ENCODE measurements at places on chromosomes 7 and 10. TPM values are rescaled to one million over a fixed set of nuclear protein-coding genes. Genes with fewer than 3 reads are reported as not detected.

DNA sequence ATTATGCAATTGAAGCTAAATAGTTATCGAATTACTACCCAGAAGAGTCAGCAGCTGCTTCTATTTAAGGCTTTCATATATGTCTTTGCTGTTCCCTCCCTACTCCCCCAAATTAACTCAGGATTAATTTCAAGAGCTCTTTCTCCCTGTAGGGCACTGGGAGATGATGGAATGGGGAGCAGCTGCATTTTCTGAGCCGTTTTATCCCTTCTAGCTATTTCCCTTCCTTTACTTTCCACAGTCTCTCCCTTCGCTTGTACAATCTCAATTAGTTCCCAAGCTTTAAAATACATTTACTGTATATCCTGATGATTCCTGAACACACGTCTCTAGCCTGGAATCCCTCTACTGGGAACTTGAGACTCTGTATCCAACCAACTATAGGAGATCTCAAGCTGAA lies 19.8 kb upstream of the TSPAN12 start:
- H3K36me3 ChIP-seq, result no peaks in the 10 kb centered on the region
- H3K27ac ChIP-seq, result no peak overlapping the region
- DNase-seq, result no peak
- H3K4me1 ChIP-seq, result no peaks in the 10 kb centered on the region
- no peak overlapping the region for H3K4me3 ChIP-seq

DNA sequence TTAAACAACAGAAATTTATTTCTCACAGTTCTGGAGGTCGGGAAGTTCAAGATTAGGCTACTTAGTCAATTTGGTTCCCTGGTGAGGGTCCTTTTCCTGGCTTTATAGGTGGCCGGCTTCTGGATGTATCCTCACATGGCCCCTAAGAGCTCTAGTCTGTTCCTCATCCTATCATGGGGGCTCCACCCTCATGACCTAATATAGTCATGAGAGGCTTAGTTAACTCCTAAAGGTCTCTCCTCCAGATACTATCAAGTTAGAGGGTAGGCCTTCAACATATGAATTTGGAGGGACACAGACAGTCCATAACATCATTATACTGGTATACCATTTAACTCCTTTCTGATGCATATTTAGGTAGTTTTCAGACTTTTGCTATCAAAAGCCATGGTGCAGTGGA lies 7.6 kb downstream of the MAPK8 start:
- DNase-seq, result no peak
- H3K27me3 ChIP-seq, result no peaks in the 10 kb centered on the region
- no peaks in the 10 kb centered on the region for H3K36me3 ChIP-seq
- no peak overlapping the region for H3K27ac ChIP-seq

GRCh38 chr10:94183666-94184264 lies 179.0 kb downstream of the NOC3L start:
- H3K36me3 ChIP-seq, result no peaks in the 10 kb centered on the region
- H3K27ac ChIP-seq, result no peak overlapping the region
- no peak for DNase-seq
- H3K4me1 ChIP-seq, result no peaks in the 10 kb centered on the region

- H3K36me3 ChIP-seq, result no peaks in the 10 kb centered on the region
- no peak overlapping the region for H3K4me3 ChIP-seq
- peaks cover 5% of the 10 kb centered on the region for H3K4me1 ChIP-seq
- H3K27me3 ChIP-seq, result no peaks in the 10 kb centered on the region
- H3K27ac ChIP-seq, result no peak overlapping the region
These were observed 135.8 kb upstream of the UNC5B start for GRCh38 chr10:71076473-71077142.

DNA sequence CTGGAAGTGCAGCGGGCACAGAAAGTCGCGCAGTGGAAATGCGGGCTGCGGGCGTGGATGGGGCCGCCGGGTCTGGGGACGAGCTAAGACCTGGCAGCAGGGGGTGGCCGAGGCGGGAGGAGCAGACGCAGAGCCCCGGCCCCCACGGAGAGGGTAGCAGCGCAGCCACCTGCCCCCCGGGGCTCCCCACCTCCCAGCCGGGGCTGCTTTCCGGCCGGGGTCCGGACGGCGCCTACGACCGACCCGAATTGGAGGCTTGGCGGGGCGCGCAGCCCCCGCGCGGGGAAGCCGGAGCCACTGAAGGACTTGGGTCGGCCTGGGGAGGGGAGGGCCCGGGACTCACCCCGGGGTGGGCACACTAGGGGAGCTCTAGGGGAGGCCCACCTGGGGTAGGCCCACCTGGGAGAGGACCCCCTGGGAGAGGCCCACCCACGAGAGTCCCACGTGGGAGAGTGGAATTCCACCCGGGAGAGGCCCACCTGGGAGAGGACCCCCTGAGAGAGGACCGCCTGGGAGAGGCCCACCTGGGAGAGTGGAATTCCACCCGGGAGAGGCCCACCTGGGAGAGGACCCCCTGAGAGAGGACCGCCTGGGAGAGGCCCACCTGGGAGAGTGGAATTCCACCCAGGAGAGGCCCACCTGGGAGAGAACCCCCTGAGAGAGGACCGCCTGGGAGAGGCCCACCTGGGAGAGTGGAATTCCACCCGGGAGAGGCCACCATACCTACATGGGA lies 854 bp upstream of the CFAP46 start:
- peaks cover 8% of the 10 kb centered on the region for H3K4me1 ChIP-seq
- DNase-seq, result peak; percentile 19
- peaks cover 47% of the 10 kb centered on the region for H3K27me3 ChIP-seq
- H3K27ac ChIP-seq, result no peak overlapping the region
- H3K36me3 ChIP-seq, result no peaks in the 10 kb centered on the region
- H3K4me3 ChIP-seq, result peak overlapping the region; percentile 63

The CRTAC1 gene
- total RNA-seq, result 0.15 TPM

DNA sequence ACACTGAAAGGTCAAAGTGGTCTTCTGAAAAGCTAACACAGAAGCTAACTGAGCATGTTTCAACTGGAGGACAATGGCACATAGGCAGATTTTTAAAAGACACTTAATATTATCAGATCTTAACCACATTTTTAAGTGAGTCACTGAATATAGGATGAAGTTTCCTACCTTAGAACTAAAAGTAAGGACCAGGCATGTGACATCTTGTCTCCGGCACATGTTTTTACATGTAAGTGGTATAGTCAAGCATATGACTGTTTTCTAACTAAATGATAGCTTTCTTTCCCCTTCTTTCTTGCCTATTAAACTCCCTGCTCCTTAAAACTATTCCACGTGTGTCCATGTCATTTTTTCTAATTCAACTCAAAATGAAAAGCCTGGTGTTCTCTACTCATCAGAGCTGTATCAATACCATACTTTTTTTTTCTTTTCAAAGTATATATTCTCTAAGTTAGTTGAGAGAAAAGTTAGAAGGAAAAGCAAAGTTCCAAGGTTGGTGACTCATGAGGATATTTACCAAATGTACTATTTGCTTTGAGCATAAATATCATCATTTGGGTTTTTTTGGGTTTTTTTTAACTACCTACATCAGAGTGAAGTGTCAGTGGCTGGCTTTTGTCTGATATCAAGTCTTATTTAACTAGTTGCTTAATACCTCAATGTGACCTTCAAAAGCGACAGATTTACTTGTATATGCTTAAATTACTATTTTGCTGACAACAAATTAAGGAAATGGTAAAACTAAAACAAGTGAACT lies 127.5 kb downstream of the CRPPA start:
- no peaks in the 10 kb centered on the region for H3K27me3 ChIP-seq
- no peak for DNase-seq
- no peak overlapping the region for H3K4me3 ChIP-seq
- no peak overlapping the region for H3K27ac ChIP-seq
- peaks cover 7% of the 10 kb centered on the region for H3K4me1 ChIP-seq

GRCh38 chr10:6393168-6393567 lies 186.9 kb downstream of the PRKCQ start:
- H3K27ac ChIP-seq, result no peak overlapping the region
- H3K36me3 ChIP-seq, result no peaks in the 10 kb centered on the region
- no peaks in the 10 kb centered on the region for H3K27me3 ChIP-seq
- H3K4me1 ChIP-seq, result no peaks in the 10 kb centered on the region
- DNase-seq, result no peak

DNA sequence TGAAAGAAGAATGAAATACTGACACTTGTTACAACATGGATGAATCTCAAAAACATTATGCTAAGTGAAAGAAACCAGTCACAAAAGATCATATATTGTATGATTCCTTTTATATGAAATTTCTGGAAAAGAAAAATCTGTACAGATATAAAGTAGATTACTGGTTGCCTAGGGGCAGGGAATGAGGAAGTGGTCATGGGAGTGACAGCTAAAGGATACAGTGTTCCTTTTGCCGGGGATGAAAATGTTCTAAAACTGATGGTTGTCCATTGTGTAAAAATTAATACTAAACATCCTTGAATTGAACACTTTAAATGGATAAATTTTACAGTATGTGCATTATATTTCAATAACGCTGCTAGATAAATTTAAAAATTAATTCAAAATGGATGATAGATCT lies 25.1 kb downstream of the ALOX5 start:
- no peaks in the 10 kb centered on the region for H3K4me1 ChIP-seq
- H3K4me3 ChIP-seq, result no peak overlapping the region
- no peaks in the 10 kb centered on the region for H3K36me3 ChIP-seq
- DNase-seq, result no peak
- H3K27me3 ChIP-seq, result no peaks in the 10 kb centered on the region

The GRID2IP gene
- not detected for total RNA-seq

The SUMF2 gene
- 22.0 TPM for total RNA-seq

The ADCY1 gene
- 3.9 TPM for total RNA-seq

The AOAH gene
- total RNA-seq, result 0.99 TPM

DNA sequence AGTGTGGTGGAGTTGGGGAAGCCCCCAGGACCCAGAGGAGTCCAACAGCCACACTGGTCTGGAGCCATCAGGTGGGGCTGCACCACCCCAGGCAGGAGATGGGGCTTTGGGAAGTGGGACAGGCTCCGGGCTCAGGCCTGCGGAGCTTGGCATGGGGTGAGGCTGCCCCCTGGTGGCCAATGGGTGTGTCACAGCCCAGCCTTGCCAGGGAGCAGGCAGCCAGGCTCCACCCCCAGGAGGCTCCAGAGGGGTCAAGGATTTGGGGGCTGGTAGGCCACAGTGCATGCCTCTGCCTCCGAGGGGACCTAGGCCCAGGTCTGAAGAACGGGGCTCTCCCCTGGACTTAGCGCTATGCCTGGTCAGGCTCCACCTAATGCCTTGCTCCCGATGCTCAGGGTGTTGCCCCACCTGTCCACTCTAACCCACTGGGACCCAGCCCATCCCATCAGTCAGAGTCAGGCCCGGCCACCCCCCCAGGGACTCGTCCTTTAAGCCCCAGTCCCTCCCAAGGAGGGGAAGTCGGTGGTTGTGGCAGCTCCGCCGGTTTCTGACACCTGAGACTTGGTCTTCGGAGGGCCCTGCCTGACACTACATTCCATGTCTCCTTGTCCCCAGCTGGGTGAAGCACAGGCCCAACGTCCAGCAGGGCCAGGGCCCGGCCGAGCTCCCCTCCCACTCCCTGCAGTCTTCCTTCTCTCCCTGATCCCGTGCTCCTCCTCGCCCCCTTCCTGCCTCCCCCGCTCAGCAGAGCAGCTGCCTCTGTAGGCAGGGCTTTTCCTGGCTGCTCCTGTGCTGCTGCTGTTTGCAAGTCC lies 11.3 kb upstream of the SAMD8 start:
- DNase-seq, result peak; percentile 80
- H3K27ac ChIP-seq, result peak overlapping the region; percentile 99
- H3K4me3 ChIP-seq, result peak overlapping the region; percentile 16
- no peaks in the 10 kb centered on the region for H3K27me3 ChIP-seq
- no peaks in the 10 kb centered on the region for H3K36me3 ChIP-seq

The PLXDC2 gene
- 8.7 TPM for total RNA-seq

DNA sequence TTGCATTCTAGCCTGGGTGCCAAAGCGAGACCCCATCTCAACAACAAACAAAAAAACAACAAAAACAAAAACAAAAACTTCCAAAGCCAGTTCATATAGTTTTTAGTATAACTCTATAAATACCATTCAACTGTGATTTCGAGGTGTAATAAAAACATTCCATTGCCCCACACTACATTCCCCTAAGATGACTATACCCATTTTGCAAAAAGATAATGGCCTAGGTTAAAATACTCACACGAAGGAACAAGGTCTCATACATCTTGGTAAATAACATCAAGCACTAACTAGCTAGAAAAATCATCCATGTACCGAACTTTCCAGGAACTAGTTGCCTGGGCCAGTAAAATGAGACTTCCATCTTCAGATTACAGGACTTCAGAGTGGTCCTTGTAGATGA lies 55.4 kb downstream of the GLI3 start:
- no peaks in the 10 kb centered on the region for H3K27me3 ChIP-seq
- no peak overlapping the region for H3K4me3 ChIP-seq
- no peaks in the 10 kb centered on the region for H3K4me1 ChIP-seq
- no peak for DNase-seq
- H3K27ac ChIP-seq, result no peak overlapping the region

The GARIN1A gene
- total RNA-seq, result 3.3 TPM

The EGFR gene
- 17.7 TPM for total RNA-seq

The DCLRE1C gene
- total RNA-seq, result 3.0 TPM

- H3K4me1 ChIP-seq, result peaks cover 42% of the 10 kb centered on the region
- peak overlapping the region; percentile 97 for H3K27ac ChIP-seq
- H3K27me3 ChIP-seq, result no peaks in the 10 kb centered on the region
- H3K36me3 ChIP-seq, result peaks cover 3% of the 10 kb centered on the region
- no peak for DNase-seq
These were observed 1.3 kb upstream of the ITPRIP start for GRCh38 chr10:104339469-104340110.

The LRCH4 gene
- total RNA-seq, result 33.5 TPM

DNA sequence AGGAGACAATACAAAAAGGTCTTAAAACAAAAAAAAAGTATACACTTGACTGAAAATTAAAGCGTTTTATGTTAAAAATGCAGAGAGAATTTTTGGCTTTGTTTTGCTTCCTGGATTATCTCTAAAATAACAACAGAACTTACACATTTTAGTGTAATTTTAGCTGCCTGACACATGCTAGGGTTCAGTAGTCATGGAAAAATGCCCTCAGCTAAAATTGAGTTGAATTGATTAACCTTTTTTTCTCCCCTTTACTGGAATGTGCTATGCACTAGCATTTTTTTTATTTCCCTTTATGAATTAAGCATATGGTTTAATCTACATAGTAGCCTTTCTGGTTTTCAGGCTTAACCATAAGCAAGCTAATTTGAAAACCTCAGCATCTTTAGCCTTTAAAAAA lies 89.9 kb downstream of the ZNF277 start:
- DNase-seq, result no peak
- peaks cover 2% of the 10 kb centered on the region for H3K36me3 ChIP-seq
- H3K4me3 ChIP-seq, result no peak overlapping the region

The GPR15LG gene
- total RNA-seq, result not detected

- no peak for DNase-seq
- H3K27me3 ChIP-seq, result no peaks in the 10 kb centered on the region
- no peaks in the 10 kb centered on the region for H3K36me3 ChIP-seq
- peaks cover 23% of the 10 kb centered on the region for H3K4me1 ChIP-seq
- H3K27ac ChIP-seq, result no peak overlapping the region
These were observed 86.9 kb downstream of the MPP7 start for GRCh38 chr10:28215930-28216329.

The MAGI2 gene
- 2.4 TPM for total RNA-seq

GRCh38 chr10:56082169-56082568 lies 278.9 kb downstream of the ZWINT start:
- no peaks in the 10 kb centered on the region for H3K36me3 ChIP-seq
- H3K27ac ChIP-seq, result no peak overlapping the region
- no peaks in the 10 kb centered on the region for H3K4me1 ChIP-seq

The SUN3 gene
- total RNA-seq, result 0.54 TPM

GRCh38 chr7:43313628-43314378 lies 201.4 kb downstream of the HECW1 start:
- no peak overlapping the region for H3K4me3 ChIP-seq
- H3K27me3 ChIP-seq, result no peaks in the 10 kb centered on the region
- no peak overlapping the region for H3K27ac ChIP-seq
- H3K4me1 ChIP-seq, result no peaks in the 10 kb centered on the region
- DNase-seq, result no peak

Data from psoas muscle (tissue), 8 donors.